CD8-positive, alpha-beta T cell (primary cell): ENCODE measurements at places on chromosomes 5 and 9. TPM values are rescaled to one million over a fixed set of nuclear protein-coding genes. Genes with fewer than 3 reads are reported as not detected.
A peak's percentile ranks its signal among the peaks of the same experiment; 100 is the strongest.

Gene DMRTA1
- not detected for total RNA-seq

GRCh38 chr9:136769710-136770191 is 5.4 kb upstream of the LCN15 start:
- peak; percentile 62 for DNase-seq

GRCh38 chr9:133701981-133702797 is 36.0 kb downstream of the SARDH start:
- DNase-seq: peak; percentile 85

GRCh38 chr5:145495741-145496140 is 339.4 kb downstream of the PRELID2 start:
- DNase-seq: no peak

DNA sequence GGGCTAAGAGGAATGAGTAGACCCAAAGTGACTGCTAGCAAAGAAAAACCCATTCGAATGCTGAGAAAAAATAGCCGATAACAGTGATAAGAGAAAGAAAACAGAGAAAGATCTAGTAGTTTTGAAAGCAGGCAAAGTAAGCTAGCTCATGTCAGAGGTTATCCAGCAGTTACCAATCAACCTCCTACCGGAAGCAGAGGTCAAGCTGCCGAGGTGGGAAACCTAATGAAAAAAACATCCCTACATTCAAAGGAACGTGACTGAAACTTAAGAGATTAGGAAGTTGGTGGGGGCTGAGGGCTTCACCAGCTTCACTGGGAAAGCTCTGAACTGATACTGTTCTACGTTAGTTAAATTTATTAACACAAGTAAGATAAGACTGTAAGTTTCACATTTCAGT is 32.6 kb downstream of the SSBP2 start:
- DNase-seq: no peak

DNA sequence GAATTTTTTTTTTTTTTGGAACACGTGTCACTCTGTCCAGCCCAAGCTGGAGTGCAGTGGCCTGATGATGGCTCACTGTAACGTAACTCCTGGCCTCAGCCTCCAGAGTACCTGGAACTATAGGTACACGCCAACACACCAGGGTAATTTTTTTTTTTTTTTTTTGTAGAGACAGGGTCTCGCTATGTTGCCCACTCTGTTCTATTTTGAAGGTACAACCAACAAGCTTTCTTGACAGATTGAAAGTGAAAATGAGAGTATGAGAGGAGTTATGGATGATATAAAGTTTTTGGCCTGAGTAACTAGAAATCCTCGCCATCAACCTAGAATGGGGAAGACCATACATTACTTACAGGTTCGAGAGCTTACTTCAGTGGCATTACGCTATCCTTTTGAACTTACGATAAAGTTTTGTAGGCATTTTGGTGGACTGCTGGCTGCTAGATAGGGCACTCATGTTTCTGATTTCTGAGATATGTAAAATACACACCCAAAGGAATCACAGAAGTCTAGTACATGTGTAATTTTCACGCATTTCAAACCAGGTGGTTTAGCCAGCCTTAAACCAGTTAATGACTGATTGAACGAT is 806 bp upstream of the CDC42SE2 start:
- DNase-seq: peak; percentile 44

DNA sequence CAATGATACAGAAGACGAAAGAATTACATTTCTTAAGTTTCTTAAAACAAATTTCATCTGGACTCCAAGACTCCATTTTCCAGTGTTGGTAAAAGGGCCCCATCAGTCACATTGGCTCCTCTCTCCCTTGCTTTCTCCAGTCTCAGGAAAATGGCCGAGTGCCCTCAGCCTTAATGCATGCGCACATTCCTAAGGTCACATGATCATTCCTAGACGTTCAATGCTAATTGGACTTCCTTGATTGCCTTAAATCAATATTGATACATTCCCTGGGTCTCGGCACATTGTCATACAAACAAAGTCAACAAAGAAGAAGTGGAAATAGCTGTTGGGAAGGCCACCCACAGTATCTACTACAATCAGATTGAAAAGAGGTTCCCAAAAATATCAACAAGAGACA is 413.6 kb upstream of the GRAMD2B start:
- DNase-seq: no peak
